ENCODE measurements at places on chromosomes 5 and 9. TPM values are rescaled to one million over a fixed set of nuclear protein-coding genes. Genes with fewer than 3 reads are reported as not detected.

Gene TSSK1B
- not detected for total RNA-seq

DNA sequence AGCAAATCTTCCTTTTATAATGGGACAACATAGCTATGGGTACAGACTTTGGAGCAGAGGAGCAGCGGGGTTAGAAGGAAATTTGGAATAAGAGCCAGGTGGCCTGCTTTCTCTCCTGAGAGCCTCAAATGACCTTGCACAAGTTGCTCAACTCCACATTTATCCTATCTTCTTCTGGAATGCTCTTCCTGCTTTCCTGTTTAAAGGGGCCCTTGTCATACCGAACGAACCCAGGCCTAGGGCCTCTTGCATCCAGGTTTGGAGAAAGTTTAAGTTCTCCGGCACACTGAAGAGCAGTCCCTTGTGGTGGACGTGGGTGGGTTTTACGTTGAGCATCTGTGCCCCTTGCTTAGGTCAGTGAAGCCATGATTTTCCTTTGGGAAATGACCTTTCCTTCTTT is 197.9 kb upstream of the NR3C1 start:
- no peak for DNase-seq

GRCh38 chr5:146027751-146028150 is 77.6 kb downstream of the PLAC8L1 start:
- DNase-seq: peak; percentile 46

DNA sequence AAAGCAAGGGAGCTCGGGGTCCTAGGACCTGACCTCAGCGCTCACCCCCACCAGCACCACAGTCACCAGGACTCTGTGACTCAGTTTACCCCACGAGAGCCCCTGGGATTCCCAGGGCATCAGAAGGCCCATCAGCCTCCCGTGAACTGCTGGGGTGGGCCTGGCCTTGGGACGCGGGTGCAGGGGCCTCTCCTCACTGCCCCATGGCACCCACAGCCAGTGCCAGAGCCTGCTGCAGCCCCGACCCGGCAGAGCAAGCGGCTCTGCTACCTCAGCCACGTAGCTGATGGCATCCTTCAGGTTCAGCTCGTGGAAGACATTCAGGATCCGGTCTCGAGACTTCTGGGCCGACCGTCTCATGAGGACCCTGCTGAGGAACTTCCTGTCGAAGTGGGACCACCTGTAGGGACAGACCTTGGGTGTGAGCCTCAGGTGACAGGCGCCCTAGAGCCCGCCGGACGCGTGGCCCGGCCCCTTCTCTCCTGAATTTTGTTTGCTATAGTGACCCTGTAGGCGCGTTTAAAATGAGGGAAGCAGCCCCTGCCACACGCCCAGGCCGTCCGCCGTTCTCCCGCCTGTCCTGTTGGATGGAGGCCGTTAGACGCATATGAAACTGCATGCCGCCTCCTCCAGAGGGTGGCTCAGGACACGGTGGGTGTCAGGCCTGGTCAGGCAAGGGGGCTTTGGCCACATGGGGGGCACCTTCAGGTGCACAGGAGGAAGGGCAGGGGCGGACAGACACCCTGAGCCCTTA is 36.8 kb downstream of the EXOC3 start:
- DNase-seq: no peak

- no peak for DNase-seq
Measured at GRCh38 chr9:95336281-95336680, 18.8 kb upstream of the FANCC start.

- DNase-seq: no peak
Measured at GRCh38 chr5:118008779-118009178, 979.6 kb downstream of the DTWD2 start.

GRCh38 chr5:102921341-102922044 is 166.4 kb downstream of the PAM start:
- DNase-seq: peak; percentile 33

DNA sequence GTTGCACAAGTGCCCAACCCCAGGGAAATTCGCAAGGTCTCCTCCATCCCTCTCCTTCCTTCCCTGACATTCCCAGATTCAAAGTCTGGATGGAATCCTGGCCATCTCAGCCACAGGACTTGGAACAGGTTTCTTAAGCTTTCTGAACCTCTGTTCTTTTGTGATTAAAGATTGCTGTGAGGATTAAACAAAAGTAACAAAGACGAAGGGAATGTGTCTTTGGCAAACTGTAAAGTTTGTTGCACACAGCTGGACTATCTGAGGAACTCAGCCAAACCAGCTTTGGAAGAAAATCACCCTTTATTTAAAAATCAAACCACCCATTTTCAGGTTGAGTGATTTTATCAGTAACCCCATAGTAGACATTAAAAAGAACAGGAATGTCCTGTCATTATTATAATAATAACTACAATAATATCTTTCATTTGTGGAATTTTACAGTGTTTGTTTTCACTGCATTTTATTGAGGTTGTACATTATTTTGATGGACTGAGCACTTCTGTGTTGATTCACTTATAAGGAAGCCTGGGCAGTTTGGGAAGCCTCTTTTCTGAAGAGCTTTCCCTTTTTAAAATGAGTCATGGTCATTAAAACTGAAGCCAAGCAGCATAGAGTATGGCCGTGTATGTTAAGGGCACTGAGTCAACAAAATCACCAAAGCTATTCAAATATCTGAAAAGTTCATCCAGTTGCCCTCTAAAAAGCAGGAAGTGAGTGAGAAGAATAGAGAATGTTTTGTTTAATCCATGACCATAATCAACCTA is 310.2 kb downstream of the AGTPBP1 start:
- DNase-seq: peak; percentile 61
